ENCODE measurements at places on chromosomes 13 and 19. TPM values are rescaled to one million over a fixed set of nuclear protein-coding genes. Genes with fewer than 3 reads are reported as not detected.

The CFAP97D2 gene
- not detected for total RNA-seq

The RFPL4AL1 gene
- not detected for total RNA-seq

DNA sequence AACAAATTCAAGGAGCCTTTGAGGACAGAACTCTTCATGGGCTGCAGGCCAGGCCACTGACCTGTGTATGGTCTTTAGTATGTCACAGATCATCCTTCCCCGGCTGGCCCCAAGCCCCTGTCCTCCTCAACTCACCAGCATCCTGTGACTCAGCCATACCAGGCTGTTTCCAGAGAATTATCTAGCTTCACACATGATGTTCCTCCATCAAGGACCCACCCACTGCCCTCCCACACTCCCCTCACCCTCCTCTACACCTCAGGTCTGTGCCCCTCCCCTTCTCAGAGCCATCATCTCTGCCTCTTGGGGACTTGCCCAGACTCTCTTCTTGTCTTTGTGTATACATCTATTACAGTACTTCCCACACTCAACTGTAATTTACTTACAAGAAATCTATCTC, 14.7 kb downstream of the DCT start:
- H3K27ac ChIP-seq: no peak overlapping the region
- H3K4me3 ChIP-seq: no peak overlapping the region
- peaks cover 3% of the 10 kb centered on the region for H3K4me1 ChIP-seq
- no peaks in the 10 kb centered on the region for H3K36me3 ChIP-seq
- no peaks in the 10 kb centered on the region for H3K27me3 ChIP-seq

GRCh38 chr19:58563034-58563573, 4.7 kb upstream of the UBE2M start:
- H3K4me1 ChIP-seq: peaks cover 34% of the 10 kb centered on the region
- peaks cover 30% of the 10 kb centered on the region for H3K36me3 ChIP-seq
- peak overlapping the region; percentile 78 for H3K27ac ChIP-seq
- peak; percentile 48 for DNase-seq
- no peaks in the 10 kb centered on the region for H3K27me3 ChIP-seq
- H3K4me3 ChIP-seq: peak overlapping the region; percentile 98

DNA sequence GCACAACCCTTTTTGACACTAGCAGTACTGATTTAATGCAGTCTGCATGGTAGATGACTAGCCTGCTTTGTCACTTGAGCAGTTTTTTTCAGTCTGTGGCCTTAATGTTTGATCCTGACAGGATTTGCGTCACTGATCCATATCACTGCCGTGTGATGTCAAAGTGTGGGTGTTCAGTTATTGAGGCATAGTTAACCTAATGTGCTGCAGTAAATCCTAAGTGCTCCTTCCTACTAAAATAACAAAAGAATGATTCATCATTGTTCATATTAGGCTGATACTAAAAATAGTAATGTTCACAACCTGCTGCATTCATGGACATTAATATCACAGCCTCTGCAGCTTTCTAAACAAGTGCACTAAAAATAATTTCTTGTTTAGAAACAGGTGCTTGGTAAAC, 121.9 kb upstream of the MLNR start:
- DNase-seq: no peak
- peaks cover 1% of the 10 kb centered on the region for H3K36me3 ChIP-seq
- H3K4me1 ChIP-seq: peaks cover 15% of the 10 kb centered on the region
- no peaks in the 10 kb centered on the region for H3K27me3 ChIP-seq
- no peak overlapping the region for H3K27ac ChIP-seq
- no peak overlapping the region for H3K4me3 ChIP-seq

- H3K36me3 ChIP-seq: no peaks in the 10 kb centered on the region
- peaks cover 30% of the 10 kb centered on the region for H3K4me1 ChIP-seq
- H3K27me3 ChIP-seq: no peaks in the 10 kb centered on the region
- DNase-seq: no peak
- H3K27ac ChIP-seq: no peak overlapping the region
These were observed 490.2 kb downstream of the FOXO1 start for GRCh38 chr13:40176242-40176641.

DNA sequence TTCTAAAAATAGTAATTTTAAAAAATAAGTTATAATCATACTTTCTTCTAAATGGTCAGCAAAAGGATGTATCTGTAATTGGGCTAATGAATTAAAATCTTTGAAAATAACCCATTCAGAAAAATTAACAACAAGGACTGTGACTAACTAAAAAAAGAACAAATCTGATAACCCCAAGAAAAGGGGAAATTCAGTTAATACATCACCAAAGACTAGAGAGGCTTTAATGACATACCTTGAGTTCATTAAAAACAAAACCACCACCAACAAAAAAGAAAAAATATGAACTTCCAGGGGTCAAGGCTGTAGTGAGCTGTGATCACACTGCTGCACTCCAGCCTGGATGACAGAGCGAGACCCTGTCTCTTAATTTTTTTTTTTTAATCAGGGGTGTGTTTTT, 121.8 kb downstream of the TBC1D4 start:
- H3K36me3 ChIP-seq: peaks cover 1% of the 10 kb centered on the region
- H3K27ac ChIP-seq: no peak overlapping the region
- peaks cover 40% of the 10 kb centered on the region for H3K4me1 ChIP-seq
- no peaks in the 10 kb centered on the region for H3K27me3 ChIP-seq
- no peak for DNase-seq

All from activated CD8-positive, alpha-beta T cell treated with anti-CD3 and anti-CD28 coated beads for 36 hours (primary cell).